ENCODE measurements at places on chromosomes 6 and 20.

GRCh38 chr6:111767752-111768430 is 105.4 kb downstream of the FYN start:
- no peak for DNase-seq

- DNase-seq, result no peak
Observed at GRCh38 chr6:42133926-42134325, 8.5 kb downstream of the C6orf132 start.

GRCh38 chr6:142469220-142469619 is 167.4 kb downstream of the ADGRG6 start:
- DNase-seq, result no peak

GRCh38 chr20:62292108-62292507 is 10.7 kb upstream of the ADRM1 start:
- no peak for DNase-seq

GRCh38 chr6:70764706-70765105 is 97.0 kb downstream of the SMAP1 start:
- DNase-seq, result no peak

- DNase-seq, result no peak
Observed at GRCh38 chr6:156406099-156406498, 371.1 kb upstream of the ARID1B start.

DNA sequence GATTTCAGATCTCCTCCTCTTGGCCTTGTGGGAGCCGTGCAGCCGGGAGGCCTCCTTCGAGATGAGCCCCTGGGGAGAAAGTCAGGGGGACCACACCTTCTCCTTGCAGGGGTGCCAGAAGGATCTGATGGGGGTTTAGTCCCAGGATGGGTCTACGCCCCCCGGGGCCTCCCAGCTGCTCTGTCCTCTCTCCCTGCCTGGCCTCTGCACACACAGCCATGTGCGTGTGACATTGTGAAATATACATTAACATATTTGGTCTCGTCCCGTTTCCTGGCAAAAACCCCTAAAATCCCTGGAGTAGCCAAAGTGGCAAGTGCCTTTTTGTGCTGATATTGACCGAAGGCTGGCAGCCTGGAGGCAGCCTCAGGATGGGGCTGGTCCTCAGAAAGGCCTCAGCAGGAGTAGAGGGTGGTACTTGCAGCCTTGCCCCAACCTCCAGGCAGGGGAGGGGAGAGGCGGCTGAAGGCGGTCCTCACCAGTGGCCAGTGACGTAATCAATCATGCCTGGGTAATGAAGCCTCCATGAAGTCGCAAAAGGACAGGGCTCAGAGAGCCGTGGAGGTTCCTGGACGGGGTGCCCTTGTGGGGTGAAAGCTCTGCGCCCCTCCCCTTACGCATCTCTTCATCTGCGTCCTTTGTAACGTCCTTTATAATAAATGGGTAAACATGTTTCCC is 5.1 kb upstream of the HELZ2 start:
- DNase-seq, result no peak

- no peak for DNase-seq
Observed at GRCh38 chr6:40719671-40720374, 132.7 kb upstream of the LRFN2 start.

DNA sequence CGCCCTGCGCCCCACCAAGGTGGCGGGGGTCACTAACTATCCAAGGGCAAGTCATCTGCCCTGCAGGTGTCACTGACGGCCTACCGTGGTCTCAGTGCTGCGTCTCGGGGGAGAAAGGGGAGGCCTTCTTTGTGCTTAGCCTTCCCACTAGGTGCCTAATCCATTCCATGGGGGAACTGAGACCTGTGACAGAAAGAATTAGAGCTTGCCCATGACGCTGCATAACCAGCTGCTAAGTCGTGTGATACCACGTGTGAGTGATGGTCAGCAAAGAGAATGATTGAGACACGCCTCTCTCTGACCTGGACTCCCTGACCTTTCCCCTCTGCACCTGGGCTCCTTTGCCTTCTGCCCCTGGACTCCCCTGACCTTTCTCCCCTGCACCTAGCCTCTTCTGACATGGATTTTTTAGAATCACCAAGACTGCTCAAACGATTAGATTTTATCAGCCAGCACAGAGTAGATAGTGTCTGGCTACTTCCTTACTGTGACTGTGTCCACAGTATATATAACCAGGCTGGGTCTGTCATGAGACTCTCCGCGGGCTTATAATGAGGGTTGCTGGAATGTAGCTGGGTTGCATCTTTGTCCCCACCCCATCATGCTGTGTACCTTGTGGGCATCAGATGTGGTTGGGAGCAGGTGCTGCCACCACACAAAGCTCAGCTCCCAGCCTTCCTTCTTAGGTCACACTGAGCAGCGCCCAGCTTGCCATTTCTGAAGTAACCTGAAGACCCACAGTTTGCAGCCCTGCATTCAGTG is 140.6 kb downstream of the TMEM242 start:
- DNase-seq, result no peak

GRCh38 chr6:161271343-161272030 is 2.4 kb downstream of the AGPAT4 start:
- no peak for DNase-seq

DNA sequence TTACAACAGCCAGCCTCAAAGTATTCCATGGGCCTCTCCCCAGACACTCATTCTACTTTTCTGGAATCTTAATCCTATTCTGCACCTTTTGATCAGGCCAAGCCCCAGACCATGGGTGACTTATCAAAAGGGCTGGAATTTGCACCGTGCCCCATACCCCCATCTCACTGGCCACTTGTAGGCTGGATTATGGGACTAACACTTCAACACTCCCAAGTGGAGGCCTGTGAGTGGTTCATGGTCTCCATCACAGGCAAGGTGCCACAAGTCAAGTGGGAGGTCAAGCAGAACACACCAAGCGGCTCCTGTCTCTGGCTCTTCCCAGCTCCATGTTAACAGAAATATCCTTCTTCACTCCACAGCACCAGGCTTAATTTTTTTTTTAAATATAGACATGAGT is 212.3 kb upstream of the HEY2 start:
- no peak for DNase-seq

DNA sequence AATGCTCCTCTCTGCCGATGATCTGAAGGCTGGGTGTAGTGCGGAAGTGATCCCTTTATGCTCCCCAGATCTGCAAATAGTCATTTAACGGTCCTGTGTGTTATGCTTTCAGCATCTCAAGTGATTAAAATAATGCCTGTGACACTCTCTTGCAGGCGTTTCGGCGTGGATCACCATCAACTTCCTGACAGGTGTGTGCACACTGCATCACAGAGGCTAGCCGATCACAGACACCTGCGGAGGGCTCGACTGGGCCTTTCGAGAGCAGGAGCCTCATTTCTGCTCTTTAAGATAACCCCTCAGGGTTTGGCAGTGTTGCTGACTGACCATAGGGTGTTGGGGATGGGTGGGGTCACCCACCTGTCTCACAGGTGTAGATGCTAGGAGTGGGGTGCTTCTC is 20.0 kb downstream of the ENTPD6 start:
- DNase-seq, result no peak

- DNase-seq, result no peak
Observed at GRCh38 chr6:109284675-109285074, 97.6 kb downstream of the CD164 start.

GRCh38 chr6:130848945-130849344 is 21.7 kb downstream of the SMLR1 start:
- DNase-seq, result no peak

GRCh38 chr6:165636402-165637048 is 26.5 kb downstream of the PDE10A start:
- no peak for DNase-seq

DNA sequence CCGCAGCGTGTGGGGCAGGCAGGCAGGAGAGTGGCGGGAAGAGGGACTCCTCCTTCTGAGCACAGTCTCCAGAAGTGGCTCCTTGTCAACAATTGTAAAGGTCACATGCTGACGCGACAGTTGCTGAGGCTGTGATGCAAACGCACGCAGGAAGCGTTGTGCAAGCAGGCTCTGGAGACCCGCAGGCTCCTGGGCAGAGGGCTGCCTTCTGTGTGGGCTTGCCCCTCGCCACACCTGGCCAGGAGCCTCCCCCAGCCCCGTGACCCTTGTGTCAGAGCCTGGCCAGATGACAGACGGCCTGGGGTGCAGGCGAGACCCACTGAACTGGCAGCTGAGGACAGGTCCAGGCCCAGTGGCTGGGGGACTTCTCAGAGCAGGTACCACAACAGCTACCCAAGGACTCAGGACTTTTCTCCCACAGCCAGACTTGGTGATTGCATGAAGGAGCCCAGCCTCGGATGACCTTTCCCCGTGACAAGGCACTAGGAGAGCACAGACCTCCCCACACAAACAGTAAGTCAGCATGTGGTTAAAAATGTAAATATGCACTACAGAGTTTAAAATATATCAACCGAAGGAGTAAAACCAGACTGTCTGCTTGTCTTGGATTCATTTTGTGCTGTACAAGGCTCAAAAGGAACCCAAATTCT is 222.1 kb upstream of the RREB1 start:
- no peak for DNase-seq

DNA sequence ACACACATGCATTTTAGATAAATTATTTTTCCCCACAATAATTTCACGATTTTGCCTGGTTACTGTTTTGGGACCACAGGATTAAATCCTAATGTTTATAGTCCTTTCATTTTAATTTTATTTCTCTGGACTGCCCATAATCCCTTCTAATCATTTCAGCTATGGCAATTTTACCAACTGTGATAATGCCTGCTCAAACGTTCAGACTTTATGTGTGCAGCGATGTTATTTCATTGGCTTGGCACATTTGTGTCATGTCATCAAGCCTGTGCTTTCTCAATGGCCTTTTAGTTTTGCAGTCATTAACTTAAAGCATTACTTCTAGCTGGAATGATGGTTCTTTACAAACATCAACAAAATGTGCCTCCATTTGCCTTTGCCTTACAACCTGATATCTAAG is 140.6 kb upstream of the HSF2 start:
- no peak for DNase-seq

DNA sequence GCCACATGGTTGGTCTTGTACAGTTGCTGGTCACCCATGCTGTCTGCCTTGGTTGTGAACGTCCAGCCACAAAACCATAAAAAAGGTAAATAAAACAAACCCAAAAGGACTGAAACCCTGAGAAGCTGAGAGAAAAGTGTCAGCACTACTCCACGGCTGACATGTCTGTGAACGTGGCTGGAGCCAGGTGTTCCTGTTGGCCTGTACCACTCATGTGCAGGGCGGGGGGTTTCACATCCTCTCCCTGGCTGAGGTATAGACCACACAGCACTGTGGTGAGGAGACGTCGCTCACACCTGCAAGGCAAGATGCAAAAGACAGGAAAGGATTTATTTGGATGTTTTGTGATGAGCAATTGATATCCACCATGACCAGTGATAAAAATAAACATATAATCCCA is 51.9 kb upstream of the MRPS10 start:
- DNase-seq, result no peak

DNA sequence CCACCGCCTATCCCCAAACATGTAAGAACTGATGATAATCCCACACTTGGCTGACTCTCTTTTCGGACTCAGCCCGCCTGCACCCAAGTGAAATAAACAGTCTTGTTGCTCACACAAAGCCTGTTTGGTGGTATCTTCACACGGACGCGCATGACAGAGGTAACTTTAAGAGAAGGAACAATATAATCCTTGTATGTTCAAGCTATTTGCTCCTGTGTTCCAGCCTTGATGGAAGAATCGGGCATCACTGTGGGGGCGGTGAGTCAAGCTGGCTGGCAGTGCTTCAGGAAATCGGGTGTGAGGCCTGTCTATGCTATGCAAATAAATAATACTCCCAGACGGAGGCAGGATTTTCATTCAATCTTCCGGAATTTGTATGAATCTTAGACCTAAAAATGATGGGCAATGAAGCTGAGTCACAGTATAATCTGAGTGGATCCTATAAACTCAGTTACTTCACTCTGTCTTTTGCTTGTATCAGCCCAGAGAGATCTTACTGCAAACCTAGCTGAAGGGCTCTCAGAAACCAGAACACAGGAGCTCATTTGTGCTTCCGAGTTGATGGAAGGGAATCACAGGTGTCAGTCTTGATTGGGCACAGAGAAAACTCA is 45.2 kb upstream of the NT5E start:
- DNase-seq, result no peak

DNA sequence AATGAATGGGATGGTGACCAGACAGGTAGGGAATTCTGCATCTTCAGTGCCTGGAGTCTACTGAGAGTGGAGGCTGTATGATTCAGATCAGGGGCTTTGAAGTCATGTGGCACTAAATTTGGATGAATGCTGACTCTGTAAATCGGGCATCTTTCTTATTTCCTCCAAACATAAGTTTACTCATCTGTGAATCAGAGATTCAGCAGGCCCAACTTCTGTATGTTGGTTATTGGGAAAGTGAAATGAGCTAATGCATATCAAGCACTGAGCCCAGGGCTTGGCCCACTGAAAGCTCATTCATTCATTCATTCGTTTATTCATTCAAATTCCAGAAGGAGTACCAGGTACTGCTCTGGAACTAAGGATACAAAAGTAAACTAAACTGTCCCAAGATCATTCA is 192.3 kb upstream of the RIN2 start:
- DNase-seq, result no peak

GRCh38 chr6:6856538-6857523 is 250.9 kb upstream of the RREB1 start:
- no peak for DNase-seq

All from activated T-helper 1 cell treated with anti-CD3 and anti-CD28 coated beads, Interleukin-2, amount 50 U/mL, for 16 hours (primary cell).